Cardiac muscle cell (in vitro differentiated cells and primary cell): ENCODE measurements at places on chromosomes 7 and 10. TPM values are rescaled to one million over a fixed set of nuclear protein-coding genes. Genes with fewer than 3 reads are reported as not detected.

GRCh38 chr10:97483921-97484320 lies 14.3 kb downstream of the MMS19 start:
- no peak overlapping the region for H3K27ac ChIP-seq
- H3K27me3 ChIP-seq = no peaks in the 10 kb centered on the region
- H3K36me3 ChIP-seq = peaks cover 7% of the 10 kb centered on the region
- H3K4me3 ChIP-seq = no peak overlapping the region

- no peaks in the 10 kb centered on the region for H3K4me1 ChIP-seq
- H3K27me3 ChIP-seq = peaks cover 100% of the 10 kb centered on the region
- H3K36me3 ChIP-seq = no peaks in the 10 kb centered on the region
- H3K27ac ChIP-seq = no peak overlapping the region
- no peak overlapping the region for H3K4me3 ChIP-seq
Measured at GRCh38 chr7:97011536-97012364, 6.4 kb downstream of the DLX6 start.

GRCh38 chr7:47153576-47153975 lies 428.3 kb downstream of the TNS3 start:
- H3K4me1 ChIP-seq = peaks cover 7% of the 10 kb centered on the region
- H3K27me3 ChIP-seq = no peaks in the 10 kb centered on the region
- no peak overlapping the region for H3K4me3 ChIP-seq
- no peaks in the 10 kb centered on the region for H3K36me3 ChIP-seq
- no peak overlapping the region for H3K27ac ChIP-seq

- H3K27me3 ChIP-seq = no peaks in the 10 kb centered on the region
- no peak overlapping the region for H3K4me3 ChIP-seq
- H3K27ac ChIP-seq = no peak overlapping the region
- no peak for DNase-seq
- H3K36me3 ChIP-seq = no peaks in the 10 kb centered on the region
Measured at GRCh38 chr7:95011146-95011928, 103.9 kb downstream of the PPP1R9A start.

Gene LMTK2
- 19.2 and 23.8 TPM in 2 replicates for total RNA-seq

DNA sequence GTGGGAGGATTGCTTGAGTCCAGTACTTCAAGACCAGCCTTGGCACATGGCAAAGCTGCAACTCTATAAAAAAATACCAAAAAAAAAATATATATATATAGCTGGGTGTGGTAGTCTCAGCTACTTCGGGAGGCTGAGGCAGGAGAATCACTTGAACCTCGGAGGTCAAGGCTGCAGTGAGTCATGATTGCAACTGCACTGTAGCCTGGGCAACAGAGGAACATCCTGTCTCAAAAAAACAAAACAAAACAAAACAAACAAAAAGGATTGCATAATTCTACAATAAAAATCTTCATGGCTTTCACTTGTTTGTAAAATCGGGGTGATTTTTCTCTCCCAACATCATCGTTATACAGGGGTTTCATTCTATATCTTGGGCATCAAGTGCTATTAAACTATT lies 35.1 kb downstream of the GUSB start:
- no peak overlapping the region for H3K4me3 ChIP-seq
- no peak overlapping the region for H3K27ac ChIP-seq
- H3K27me3 ChIP-seq = no peaks in the 10 kb centered on the region
- no peaks in the 10 kb centered on the region for H3K4me1 ChIP-seq
- DNase-seq = no peak
- H3K36me3 ChIP-seq = no peaks in the 10 kb centered on the region

Gene TRIM50
- 0.32 TPM in 1 of 2 replicates, not detected in the other for total RNA-seq

DNA sequence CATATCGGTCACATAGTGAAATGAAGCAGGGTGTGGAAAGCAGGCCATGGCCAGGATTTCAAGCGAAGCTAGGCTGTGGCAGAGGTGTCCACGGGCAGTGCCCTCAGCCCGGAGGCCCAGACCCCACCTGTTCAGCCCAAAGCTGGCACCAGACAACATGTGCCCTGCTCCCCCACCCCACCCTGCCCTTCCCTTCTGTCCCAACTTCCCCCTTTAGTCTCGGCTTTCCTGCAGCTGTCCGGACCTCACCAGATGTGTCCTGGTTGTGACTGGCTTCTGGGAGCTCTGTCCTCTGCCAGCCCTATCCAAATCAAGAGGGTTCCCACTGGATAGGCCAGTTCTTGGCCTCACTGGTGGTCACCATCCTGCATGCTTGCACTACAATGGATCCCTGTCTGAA lies 37.3 kb downstream of the ADAM12 start:
- peaks cover 6% of the 10 kb centered on the region for H3K27me3 ChIP-seq
- H3K36me3 ChIP-seq = no peaks in the 10 kb centered on the region
- no peak overlapping the region for H3K27ac ChIP-seq
- no peak overlapping the region for H3K4me3 ChIP-seq
- no peak for DNase-seq

DNA sequence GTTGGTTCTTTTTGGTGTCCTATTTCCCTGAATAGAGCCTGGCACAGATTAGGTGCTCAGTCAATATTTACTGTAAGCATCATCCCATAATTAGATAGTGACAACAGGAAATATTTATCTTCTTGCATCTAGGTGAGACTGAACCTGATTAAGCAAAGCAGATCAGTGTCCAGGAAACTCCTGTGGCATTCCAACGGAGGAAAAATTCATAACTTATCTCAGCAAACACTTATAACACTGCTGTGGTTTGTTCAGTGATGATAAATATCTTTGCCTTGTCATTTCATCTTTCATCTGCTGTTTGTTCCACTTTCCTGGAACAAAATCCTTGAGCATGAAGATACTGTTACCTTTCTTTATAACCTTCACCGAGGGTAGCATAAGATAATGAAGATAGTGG lies 1160.3 kb upstream of the AUTS2 start:
- H3K36me3 ChIP-seq = no peaks in the 10 kb centered on the region
- H3K4me1 ChIP-seq = peaks cover 4% of the 10 kb centered on the region
- H3K4me3 ChIP-seq = no peak overlapping the region
- no peaks in the 10 kb centered on the region for H3K27me3 ChIP-seq

- H3K27me3 ChIP-seq = no peaks in the 10 kb centered on the region
- H3K4me3 ChIP-seq = no peak overlapping the region
- H3K27ac ChIP-seq = no peak overlapping the region
- no peaks in the 10 kb centered on the region for H3K4me1 ChIP-seq
- DNase-seq = no peak
Measured at GRCh38 chr10:117441812-117442443, 66.7 kb upstream of the PDZD8 start.
